ENCODE measurements at places on chromosomes 16 and 17.

- no peak for DNase-seq
Measured at GRCh38 chr17:75262112-75262606, 480 bp downstream of the MRPS7 start.

GRCh38 chr16:67399218-67399733, 6.0 kb upstream of the TPPP3 start:
- peak; percentile 55 for DNase-seq

- DNase-seq, result no peak
Measured at GRCh38 chr17:49104511-49105074, 28.0 kb upstream of the B4GALNT2 start.

DNA sequence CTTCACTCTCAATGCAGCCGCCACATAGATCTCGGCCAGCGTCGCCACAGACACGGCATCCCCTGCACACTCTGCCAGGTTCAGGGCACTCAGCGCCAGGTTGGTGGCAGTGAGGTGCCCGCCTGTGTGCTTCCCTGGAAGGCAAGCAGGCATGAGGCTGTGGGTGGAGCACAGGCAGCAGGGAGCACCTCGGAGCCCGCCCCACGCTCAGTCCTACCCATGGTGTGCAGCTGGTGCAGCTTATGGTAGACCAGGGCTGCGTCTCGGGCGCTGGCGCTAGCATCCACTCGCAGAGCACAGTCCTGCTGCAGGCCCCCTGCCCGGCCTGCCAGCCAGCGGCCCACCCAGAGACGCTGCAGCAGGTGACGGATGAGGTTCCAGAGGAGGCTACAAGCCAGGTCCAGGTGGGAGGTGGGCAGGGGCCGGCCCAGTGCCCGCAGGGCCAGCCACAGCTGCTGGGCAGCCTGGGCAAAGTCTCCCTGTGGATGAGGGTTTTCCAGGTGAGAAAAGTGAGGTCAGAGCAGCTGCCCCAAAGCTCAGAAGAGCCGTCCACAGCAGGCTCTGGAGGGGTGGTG, 20.5 kb downstream of the SREBF1 start:
- no peak for DNase-seq

GRCh38 chr17:10421900-10422542, at the start of gene MYH8:
Gene MYH8, minus strand, starts transcription at chr17:10421950. Its CDS starts 1,723 bp downstream, at chr17:10420227.
- no peak for DNase-seq

DNA sequence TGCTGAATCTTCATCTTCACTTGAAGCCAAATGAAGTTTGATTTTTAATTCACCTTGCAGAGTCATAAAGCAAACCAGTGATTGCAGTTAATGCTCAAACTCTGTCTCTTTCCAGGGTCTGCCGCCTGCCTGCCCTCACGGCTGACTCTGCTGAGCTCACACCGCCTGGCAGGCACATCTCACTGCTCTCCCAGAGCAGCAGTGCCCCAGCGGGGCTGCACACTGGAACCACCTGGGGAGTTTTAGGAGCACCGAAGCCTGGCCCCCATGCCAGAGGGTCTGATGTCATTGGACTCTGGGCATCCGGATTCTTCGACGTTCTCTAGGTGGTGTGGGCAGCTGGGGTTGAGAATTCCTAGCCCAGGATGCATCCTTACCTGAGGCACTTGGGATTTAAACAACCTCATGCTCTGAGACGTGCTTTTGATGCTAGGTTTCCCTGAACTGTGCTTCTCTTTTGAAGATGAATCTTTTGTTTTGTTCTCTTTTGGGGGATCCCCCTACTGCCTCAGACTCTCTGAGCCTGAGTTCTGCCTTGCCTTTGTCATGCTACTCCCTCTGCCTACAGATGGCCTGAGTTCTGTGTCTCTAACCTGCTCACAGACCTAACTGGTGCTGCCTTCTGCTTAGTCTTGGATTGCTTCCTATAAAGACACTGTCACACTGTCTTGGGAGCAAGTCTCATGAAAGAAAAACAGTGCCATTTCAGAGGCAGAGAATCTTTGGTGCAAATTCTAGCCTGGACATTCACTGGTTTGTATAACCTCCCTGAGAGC, 438.1 kb upstream of the CCL2 start:
- DNase-seq, result no peak

DNA sequence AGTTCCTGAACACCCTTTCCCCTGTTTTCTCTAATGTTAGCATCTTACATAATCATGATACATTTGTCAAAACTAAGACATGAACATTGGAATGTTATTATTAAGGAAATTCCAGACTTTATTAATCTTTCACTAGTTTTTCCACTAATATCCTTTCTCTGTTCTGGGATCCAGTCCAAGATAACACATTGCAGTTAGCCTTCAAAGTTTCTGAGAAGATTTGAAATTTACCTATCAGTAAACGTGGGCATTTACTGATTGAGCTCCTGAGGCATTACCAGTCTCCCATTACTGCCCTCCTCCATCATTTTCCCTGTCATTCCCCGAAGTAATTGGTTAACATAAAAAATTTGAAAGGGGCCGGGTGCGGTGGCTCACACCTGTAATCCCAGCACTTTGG, 5.7 kb upstream of the CD300LG start:
- DNase-seq, result no peak

- peak; percentile 43 for DNase-seq
Measured at GRCh38 chr17:77409282-77410161, 268.8 kb downstream of the SEC14L1 start.

DNA sequence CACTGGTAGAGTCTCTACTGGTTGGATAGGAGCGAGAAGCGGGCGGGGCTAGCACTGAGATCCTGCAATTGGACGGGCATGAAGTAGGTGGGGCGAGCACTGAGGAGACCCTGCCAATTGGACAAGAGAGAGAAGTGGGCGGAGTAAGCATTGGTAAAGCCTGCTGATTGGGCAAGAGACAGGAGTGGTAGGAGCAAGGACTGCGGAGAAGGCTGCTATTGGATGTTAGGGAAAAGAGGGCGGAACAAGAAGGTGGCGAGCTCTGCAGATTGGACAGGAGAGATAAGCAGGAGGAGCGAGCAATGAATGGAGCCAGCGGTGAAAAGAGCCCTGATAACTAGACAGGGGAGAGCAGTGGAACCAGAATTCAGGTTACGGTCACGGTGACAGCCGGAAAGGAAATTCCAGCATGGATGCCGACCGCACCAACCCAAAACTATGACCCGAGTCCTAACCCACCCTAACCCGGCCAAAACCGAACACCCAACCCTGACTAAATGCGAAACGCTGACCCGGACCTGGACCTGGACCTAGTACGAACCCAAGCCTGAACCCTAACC, 4.8 kb downstream of the SCGB1C2 start:
- DNase-seq, result no peak

GRCh38 chr17:79667746-79668145, 56.9 kb upstream of the RBFOX3 start:
- DNase-seq, result no peak

GRCh38 chr16:71537643-71538042, 11.4 kb downstream of the CHST4 start:
- peak; percentile 29 for DNase-seq

GRCh38 chr17:68709461-68709860, 108.3 kb upstream of the FAM20A start:
- no peak for DNase-seq

GRCh38 chr17:66255112-66255511, 25.9 kb upstream of the APOH start:
- DNase-seq, result peak; percentile 48

DNA sequence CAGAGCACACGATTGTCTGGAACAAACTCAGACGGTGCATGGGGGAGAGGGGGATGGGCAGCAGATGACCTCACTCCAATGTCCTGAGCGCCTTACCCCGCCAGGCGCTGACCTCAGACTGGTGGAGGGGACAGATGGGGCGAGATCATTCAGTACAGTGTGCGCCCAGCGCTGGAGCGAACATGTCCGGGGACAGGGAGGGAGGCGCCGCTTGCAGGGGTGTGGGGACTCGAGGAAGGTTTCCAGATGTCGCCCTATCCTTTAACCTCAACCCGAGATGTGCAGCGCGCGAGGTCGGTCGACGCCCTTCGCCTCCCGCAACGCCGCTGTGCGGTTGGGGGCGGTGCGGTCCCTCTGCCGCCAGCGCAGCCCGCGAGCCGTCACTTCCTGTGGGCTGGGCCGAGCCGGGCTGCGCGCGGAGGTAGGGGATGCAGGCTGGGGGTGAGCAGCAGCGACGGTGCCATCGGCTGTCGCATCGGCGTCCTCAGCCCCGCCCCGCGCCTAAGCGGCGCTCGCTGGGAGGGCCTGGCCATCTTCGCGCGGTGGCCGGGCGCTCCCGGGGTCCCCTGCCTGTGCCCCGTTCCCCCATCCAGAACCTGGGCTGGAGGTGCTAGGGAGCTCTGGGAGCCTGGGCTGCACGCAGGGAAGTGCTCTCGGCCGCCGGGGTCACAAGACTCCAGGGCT, 5.3 kb upstream of the CDR2L start:
- DNase-seq, result peak; percentile 87

DNA sequence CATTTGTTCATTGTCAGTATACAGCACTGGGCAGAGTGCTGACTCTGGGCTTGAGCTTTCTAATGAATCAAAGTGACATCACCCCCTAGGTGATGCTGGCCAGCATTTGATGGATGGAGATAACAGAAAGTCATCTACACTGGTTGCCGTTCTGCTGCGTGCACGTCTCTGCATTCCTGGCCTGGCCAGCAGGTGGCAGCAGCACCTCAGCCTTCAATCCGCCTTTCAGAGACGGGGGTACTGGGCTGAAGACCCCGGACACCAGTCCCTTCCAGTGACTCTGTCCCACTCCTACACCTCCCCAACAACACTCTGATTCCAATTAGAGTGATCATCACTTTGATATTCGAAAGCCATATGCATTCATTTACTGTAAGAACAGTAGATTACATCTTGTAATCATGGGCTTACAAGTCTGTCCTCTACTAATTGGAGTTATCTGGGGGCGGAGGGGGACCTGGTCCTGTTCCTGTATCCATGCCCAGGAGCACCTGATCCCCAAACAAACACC, 6.0 kb downstream of the CPSF4L start:
- DNase-seq, result peak; percentile 69

DNA sequence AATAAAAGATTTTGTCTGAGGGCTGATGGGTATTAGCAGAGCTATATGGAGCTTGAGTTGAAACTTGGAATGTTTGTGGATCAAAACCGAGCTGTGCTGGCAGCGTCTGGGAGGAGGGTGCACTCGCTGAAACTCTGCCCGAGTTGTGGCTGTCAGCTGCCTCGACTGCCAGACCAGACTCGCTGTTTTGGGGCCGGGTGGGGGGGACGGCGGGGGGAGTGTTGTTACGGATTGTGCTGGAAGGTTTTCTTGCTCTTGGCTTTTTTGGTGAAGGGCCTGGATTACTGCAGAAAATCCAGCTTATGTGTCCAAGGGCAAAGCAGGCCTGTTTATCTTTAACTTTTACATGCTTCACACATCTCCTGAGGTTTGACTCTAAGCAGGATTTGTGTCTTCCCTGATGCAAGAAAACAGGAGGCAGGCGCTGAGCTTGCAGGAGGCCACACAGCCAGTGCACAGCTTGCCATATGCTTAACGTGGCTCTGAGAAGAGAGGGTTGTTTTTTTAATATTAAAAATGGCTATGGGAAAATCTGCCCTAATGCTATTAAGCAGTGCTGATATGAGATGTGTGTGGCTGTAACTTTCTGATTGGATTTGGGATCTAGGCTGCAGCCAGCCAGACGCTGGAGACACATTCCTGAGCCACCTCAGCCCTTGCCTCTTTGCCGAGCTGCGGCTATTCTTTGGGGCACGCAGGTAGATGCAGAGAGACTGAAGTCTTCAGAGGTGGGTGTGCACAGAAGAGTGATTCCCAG, 20.5 kb upstream of the RPTOR start:
- no peak for DNase-seq

DNA sequence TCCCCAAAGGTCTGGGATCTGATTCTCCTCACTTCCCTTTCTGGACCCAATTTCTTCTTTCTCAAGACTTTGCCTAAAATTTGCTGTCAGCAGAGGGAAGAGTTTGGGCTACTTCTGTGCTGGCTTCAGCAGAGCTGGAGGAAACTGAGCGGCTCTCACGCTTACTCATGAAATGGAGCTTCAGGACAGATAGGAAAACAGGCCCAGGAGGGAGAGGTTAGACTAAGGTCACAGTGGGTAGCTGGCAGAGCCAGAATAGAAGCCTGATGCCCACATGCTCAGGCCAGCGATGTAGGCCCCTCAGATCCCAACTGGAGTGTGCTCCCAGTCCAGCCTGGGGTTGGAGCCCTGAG, 593 bp downstream of the SLC38A7 start:
- no peak for DNase-seq

DNA sequence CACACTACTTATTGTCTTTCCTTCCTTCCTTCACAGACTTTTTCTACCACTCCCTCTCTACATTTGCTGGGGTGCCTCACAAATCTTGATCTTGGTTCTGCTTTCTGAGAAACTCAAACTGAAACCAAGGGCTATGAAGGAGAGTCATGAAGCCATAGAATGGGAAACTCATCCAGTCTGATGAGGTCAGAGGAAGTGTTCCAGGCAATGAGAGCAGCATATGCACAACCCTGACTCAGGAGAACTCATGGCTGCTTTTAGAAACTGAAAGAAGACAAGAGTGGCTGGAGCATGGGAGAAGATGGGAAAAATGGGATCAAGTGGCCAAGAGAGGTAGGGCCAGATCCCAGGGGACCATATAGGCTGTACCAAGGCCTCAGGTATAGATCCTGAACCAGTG, 130.0 kb upstream of the TOX3 start:
- no peak for DNase-seq

- DNase-seq, result no peak
Measured at GRCh38 chr17:80523054-80523744, 21.4 kb upstream of the RPTOR start.

- DNase-seq, result no peak
Measured at GRCh38 chr16:62298600-62298999, 262.4 kb upstream of the CDH8 start.

GRCh38 chr16:70410734-70411133, 28.2 kb downstream of the ST3GAL2 start:
- no peak for DNase-seq

GRCh38 chr17:8742274-8742673, 2.4 kb downstream of the CCDC42 start:
- no peak for DNase-seq

DNA sequence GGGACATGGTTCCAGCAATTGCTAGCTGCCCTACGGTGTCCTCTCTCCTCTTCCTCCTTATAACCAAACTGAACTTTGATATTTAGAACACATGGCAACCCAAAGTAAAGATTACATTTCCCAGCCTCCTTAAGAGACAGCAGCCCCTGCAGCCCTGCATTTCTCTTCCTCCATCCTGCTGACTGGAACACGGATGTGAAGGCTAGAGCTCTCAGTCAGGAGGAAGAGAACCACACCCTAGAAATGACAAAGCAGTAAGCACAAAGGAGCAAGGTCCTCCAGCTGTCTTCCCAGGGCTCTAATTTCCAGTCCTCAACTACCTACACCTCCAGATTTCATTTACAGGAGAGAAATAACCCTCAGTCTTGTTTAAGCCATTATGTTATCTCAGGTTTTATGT, 10.9 kb downstream of the DYNC1LI2 start:
- DNase-seq, result no peak
